Subcutaneous adipose tissue (tissue), 4 donors: ENCODE measurements at places on chromosomes 1 and 21. TPM values are rescaled to one million over a fixed set of nuclear protein-coding genes. Genes with fewer than 3 reads are reported as not detected.

Gene NEK2
- total RNA-seq: 0.68 TPM

Gene ZMYND12
- total RNA-seq: not detected

Gene ITLN1
- total RNA-seq: not detected

Gene PLXNA2
- total RNA-seq: 19.6 TPM

Gene PTPN7
- 21.8 TPM for total RNA-seq

Gene PTPRF
- 149 TPM for total RNA-seq

Gene KRTAP7-1
- not detected for total RNA-seq

Gene KCNH1
- not detected for total RNA-seq

Gene C1QTNF12
- total RNA-seq: not detected

Gene ARHGEF10L
- total RNA-seq: 54.6 TPM

Gene FBXO2
- total RNA-seq: not detected

Gene CCDC181
- not detected for total RNA-seq

Gene THEMIS2
- 46.7 TPM for total RNA-seq

Gene CACNA1S
- total RNA-seq: not detected

Gene SUSD4
- not detected for total RNA-seq

Gene BRINP2
- total RNA-seq: 1.8 TPM

Gene ATP1A2
- 13.4 TPM for total RNA-seq

Gene LAMB3
- total RNA-seq: 32.4 TPM

Gene CD52
- total RNA-seq: 12.2 TPM
